Activated T-helper 1 cell treated with anti-CD3 and anti-CD28 coated beads, Interleukin-2, amount 50 U/mL, for 16 hours (primary cell): ENCODE measurements at places on chromosomes 5 and 9.

DNA sequence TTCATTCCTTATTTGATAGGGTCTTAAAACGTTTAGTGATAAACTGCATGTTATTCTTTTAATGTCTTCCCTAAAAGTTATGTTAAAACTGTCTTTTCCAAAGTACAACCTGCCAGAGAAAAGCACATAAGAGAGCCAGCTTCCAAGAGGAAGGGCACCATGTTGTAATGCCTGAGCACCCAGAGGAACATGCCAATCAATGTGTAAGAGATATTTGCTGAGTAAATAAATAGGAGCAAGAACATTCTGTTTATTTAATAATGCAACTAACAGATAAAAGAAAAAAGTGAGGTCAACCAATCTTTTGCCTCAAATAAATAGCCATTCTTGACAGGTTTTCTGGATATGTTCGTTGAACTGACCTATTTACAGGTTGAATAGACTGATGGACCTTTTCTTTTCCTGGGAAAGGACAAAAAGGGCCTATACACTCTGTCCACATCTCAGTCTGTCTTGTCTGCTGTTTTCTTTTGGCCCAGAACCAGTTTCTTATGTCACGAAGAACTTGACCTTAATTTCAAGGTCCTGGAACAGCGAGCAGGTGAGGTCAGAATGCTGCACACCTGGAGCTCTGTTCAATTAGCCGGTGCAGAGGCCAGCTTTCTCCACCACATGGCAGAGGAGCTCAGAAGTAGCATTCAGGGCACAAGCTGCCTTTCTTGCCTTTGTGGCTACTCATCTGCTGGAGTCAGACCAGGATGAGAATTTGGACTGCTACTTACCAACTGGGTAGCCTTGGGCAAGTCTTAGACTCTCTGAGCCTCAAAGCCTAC lies 77.7 kb downstream of the PLCXD3 start:
- no peak for DNase-seq

DNA sequence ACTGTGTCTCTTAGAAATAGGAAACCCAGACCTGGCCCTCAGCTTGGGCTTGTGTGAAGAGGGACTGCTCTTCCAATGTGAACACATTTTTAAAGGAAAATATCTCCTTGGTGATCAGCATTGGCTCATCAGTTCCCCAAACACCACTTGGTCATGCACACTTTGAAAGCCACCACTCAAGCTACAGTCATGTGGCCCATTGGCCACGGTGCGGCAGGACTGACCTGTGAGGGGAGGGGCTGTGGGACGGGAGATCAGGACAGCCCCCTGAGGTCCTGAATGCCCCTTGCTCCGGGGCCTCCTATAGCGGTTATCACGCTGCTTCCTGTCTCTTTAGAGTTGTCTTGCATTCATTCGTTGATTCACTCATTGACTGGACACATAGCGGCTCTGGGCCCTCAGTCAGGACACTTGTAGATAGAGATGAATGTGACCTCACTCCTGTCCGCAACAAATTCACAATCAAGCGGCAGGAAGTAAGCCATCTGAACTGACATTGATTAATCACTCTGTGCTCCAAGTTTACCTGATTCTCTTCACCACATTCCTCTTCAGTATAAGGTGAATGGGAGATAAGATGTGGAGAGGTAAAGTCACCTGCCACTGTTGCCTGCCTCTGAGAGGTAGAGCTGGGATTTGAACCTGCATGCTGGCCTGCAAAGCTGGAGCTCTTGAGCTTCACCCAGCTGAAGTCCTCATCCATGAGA lies 73.1 kb downstream of the COL15A1 start:
- no peak for DNase-seq

GRCh38 chr5:151159649-151160373 lies 2.2 kb upstream of the ANXA6 start:
- no peak for DNase-seq

DNA sequence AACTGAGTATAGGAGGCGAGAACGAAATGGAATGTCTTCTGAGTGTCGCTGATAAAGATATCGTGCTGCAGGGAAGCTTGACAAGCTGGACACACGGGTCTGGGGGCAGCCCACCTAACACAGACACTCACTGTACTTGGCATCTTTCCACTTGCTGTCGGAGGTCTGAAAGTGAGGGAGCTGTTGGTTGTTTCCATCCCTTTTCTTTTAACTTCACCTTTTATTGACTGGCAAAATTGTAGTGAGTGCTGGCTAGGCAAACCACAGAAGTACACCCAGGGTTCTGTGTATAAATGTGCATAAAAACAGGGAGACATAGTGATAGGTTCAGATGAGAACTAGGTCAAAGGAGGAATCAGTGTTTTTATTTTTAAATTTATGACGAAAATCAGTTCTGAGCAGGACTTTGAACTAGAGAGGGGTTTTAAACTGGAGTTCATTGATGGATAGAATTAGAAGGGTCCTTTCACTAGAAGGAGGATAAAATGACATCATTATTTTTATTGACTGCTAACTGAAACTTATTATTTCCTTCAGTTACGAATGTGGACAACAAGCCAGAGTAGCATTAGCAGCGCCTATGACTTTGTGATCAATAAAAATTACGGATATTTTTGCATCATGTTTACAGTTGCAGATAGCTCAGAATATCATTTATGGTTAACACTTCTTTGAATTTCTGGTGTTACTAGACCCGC lies 817 bp downstream of the GAPVD1 start:
- DNase-seq: no peak

- no peak for DNase-seq
Observed at GRCh38 chr9:100426189-100426529, 784 bp upstream of the MSANTD3 start.

GRCh38 chr9:117494401-117495090 lies 79.7 kb upstream of the ASTN2 start:
- DNase-seq: no peak

DNA sequence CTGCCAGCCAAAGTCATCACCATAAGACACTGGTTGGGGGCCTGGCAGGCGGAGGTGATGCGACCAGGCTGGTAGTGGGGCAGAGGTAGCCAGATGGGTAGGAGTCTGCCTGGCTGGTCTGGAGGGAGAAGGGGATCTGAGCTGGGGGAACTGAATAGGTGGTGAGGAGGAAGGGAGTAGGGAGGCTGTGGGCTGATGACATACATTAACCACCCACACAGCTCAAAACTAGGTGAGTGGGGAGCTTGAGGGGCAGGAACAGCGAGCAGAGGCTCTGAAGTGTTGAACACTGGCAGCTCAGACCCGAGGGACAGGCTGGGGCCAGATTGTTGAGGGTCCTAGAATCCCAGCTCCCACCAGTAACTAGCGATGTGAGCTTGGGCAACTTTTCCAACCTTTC lies 81.0 kb downstream of the DAB2IP start:
- DNase-seq: no peak

DNA sequence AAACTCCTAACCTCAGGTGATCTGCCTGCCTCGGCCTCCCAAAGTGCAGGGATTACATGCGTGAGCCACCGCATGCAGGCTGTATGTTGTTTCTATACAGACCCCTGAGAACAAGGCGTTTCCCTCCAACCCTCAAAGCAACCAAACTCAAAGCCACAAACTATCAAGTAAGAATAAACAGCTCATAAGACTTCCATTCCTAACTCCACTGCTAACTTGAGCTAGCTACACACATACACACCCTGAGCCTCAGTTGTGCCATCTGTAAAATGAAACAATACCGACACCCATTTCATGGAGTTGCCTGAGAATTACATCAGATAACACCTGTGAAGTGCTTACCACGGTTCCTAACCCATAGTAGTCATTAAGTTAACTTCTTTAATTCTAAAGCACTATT lies 70.8 kb downstream of the SERINC5 start:
- DNase-seq: no peak

DNA sequence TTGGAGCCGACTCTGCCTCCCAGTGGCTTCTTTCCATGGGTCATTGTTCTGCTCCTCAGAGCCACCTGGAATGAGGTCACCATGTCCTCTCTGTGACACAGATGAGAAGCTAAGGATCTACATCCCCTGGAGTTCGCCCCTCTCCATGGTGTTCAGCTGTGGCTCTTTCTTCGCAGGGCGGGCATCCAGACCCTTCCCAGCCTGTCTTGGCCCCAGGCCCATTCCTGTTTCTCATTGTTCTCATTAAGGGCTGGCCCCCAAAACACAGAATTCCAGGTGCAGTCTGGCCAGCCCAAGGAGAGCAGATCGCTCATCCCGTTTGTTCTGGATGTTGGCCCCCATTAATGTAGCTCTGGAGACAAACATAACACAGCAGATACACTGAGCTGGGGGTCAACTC lies 66.4 kb upstream of the COL15A1 start:
- no peak for DNase-seq

- no peak for DNase-seq
Observed at GRCh38 chr5:67115246-67115645, 81.4 kb downstream of the CD180 start.

- no peak for DNase-seq
Observed at GRCh38 chr9:132312873-132313272, 41.9 kb downstream of the SETX start.

- DNase-seq: no peak
Observed at GRCh38 chr5:134462761-134463160, 51.1 kb upstream of the CDKN2AIPNL start.

DNA sequence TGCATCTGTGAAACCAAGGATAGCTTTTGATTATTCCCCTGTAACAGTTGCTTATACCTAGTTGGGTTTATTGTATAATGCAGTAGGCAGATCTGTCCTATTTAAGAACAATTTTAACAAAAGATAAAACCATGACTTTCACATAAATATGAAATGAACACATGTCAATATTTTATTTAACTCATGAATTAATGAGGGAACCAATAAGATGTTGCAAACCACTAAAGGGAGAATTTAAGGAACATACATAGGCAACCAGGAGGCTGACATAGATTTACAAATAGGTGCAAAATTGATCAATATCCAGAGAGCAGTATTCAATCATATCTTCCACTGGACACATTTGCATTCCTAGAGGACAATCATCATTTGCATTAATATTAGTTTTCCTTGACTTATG lies 280.0 kb upstream of the BRINP1 start:
- no peak for DNase-seq

- no peak for DNase-seq
Observed at GRCh38 chr9:86185872-86186271, 73.6 kb downstream of the C9orf153 start.

DNA sequence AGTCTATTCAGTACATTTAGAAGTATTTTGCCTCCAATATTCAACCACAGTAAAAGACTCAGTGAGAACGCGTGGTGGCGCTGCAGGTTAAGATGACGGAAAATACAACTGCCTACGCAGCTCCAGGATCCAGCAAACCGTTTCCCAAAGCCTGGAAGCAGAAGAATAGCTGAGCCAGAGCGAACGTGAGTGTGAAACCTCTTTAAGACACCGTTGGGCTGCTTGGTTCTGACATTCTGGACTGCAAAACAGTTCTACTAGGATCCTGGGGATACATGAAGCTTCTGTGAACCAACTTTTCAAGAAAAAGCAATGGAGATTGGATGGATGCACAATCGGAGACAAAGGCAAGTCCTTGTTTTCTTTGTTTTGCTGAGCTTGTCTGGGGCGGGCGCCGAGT lies at the start of gene PCDHB16:
Gene PCDHB16, plus strand, starts transcription at position 140 of the 400 bp plus-strand sequence. Its CDS starts 173 bp downstream, at position 313.
- no peak for DNase-seq

GRCh38 chr5:68707575-68707974 lies 386.2 kb upstream of the SLC30A5 start:
- no peak for DNase-seq

DNA sequence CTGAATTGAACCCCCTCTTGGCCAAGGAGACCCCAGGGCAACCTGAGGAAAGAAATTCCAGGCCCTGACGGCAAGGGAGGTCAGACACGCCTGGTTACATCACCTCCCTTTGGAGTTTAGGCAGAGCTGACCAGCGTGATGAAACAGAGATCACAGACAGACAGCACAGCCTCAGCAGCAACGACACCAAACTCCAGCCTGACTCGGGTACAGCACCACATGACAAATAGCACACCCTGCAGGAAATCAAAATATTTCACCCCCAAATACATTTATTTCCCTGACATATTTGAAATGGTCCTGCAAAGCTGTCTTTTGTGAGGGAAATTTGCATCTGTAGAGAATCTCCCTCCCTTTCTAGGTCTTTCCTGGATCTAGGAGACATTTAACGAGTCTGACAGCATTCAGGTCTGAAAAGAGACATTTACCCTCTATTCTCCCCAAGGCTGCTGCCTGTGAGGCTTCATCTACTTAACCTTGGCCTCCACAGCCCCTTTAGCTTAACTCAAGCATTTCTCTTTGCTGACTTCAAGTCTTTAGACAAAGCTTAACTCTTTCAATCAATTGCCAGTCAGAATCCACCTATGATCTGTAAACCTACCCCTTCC lies 2.6 kb downstream of the QSOX2 start:
- no peak for DNase-seq

GRCh38 chr5:40314275-40314674 lies 365.4 kb upstream of the PTGER4 start:
- no peak for DNase-seq

DNA sequence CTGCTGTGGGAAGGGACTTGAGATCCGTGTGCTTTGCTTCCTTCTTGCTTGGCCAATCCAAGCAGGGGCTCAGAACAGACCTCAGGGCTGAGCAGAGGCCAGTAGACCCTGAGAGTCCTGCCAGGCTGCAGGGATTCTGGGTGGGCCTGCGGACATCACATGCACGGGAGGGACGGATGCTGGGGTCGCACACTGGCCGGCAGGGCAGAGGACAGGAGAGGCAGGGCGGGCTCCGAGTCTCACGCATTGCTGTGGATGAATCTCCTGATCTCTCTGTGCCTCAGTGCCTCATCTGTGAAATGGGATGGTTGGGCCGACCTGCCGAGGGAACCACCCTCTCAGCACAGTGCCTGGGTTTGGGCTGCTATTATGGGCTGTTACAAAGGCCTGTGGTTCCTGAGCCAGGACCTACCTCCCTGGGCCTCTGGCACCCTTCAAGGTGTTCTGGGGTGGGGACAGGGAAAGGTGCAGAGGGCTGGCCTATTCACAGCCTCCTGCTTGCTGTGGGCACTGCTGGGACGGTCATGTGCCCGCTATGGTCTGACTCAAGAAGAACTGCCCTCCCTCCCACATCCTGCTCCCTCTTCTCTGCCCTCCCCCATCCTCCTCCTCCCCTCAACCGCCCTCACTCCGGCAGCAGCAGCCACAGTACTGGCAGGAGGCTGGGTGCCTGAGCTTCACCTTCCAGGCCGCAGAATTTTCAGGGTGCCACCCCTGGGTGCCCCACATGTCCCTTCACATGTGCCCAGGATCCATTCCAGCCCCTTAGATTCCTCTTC lies 43.3 kb downstream of the NCS1 start:
- DNase-seq: no peak

DNA sequence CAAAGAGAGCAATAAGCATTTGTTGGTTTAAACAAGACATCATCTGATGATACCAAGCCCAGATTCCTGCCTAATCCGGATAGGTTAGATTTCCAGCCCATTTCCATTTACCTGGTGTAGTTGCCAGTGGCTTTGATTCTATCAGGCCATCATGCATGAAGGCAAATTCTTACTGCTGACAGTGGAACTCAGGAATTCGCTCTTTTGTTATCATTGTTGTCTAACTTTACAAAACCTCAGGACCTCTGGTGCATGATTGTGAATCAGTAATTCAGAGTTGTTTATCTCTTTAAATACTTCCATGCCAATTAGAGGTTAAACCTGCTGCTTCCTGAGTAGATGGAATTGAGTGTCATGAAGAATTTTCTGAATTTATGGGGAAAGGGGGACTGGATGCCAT lies 76.5 kb downstream of the C9orf152 start:
- no peak for DNase-seq
